Activated naive CD4-positive, alpha-beta T cell treated with anti-CD3 and anti-CD28 coated beads for 36 hours (primary cell): ENCODE measurements at places on chromosomes 12 and 14. TPM values are rescaled to one million over a fixed set of nuclear protein-coding genes. Genes with fewer than 3 reads are reported as not detected.

APAF1 gene
- 13.6 TPM for total RNA-seq

IAPP gene
- total RNA-seq: not detected

KCNC2 gene
- total RNA-seq: not detected

KRT8 gene
- 0.40 TPM for total RNA-seq

PLCZ1 gene
- total RNA-seq: not detected

PLD4 gene
- total RNA-seq: not detected

ABCC9 gene
- total RNA-seq: not detected

KRT71 gene
- total RNA-seq: not detected

TAS2R46 gene
- 0.31 TPM for total RNA-seq

ADGRD1 gene
- not detected for total RNA-seq

CDCA3 gene
- total RNA-seq: 106 TPM

HOXC10 gene
- total RNA-seq: not detected

CLBA1 gene
- 0.43 TPM for total RNA-seq

GPR84 gene
- 1.2 TPM for total RNA-seq

POTEM gene
- total RNA-seq: not detected

ANO4 gene
- not detected for total RNA-seq

STXBP6 gene
- not detected for total RNA-seq

TOMM20L gene
- total RNA-seq: not detected

BICDL1 gene
- 133 TPM for total RNA-seq

RNU4-1 gene
- 1,294 TPM for total RNA-seq

SRGAP1 gene
- 0.02 TPM for total RNA-seq
